ENCODE measurements at places on chromosomes 11 and 22.

DNA sequence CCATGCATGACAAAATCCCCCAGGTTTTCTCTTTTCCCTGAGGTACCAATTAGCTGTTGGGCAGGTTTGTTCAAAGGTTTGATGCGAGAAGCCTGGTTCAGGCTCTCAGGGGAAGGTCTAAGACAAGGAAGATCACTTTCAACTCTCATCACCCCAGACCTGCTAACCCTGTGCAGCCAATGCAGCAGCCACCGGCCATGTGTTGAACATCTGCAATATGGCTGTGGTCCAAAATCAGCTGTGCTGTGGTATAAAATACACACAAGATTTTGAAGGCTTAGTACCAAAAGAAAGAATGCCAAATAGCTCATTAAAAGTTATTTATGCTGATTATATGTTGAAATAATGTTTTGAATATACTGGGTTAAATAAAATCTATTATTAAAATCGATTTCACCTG is 58.5 kb downstream of the SMCO4 start:
- H3K4me3 ChIP-seq, result no peak overlapping the region
- no peaks in the 10 kb centered on the region for H3K36me3 ChIP-seq
- DNase-seq, result no peak
- H3K4me1 ChIP-seq, result peaks cover 45% of the 10 kb centered on the region
- H3K27me3 ChIP-seq, result no peaks in the 10 kb centered on the region
- no peak overlapping the region for H3K27ac ChIP-seq

DNA sequence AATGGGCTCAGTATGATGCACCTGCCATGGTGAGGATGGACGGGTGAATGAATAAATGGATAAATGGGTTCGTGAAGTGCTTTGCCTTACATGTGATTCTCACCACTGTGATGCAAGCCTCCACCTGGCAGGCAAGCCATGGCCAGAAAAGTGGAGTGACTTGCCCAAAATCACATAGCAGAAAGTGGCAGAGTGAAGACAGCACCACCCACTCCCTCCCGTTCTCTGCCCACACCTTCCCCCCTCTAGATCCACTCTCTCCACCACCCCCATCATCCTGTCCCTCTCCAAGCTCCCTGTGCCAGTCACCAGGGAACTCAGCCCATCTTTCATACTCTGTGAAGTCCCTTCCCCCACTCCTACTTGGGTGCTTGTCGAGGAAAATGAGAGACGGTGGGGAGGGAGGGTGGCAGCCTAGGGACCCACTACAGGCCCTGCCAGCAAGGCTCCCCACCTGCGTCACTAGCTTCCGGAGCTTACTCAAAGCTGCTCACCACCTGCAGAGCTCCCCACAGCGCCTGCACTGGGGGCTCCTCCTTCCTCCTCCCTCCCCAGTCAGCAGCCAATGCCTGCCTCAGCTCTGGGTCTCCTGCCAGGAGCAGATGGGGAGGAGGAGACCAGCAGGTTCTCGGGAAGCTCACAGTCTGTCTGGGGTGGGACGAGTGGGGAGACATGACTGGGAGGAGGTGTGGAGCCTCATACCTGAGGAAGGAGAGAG is 82.3 kb downstream of the PDE2A start:
- H3K27ac ChIP-seq, result no peak overlapping the region
- peaks cover 5% of the 10 kb centered on the region for H3K27me3 ChIP-seq
- no peak overlapping the region for H3K4me3 ChIP-seq
- H3K36me3 ChIP-seq, result no peaks in the 10 kb centered on the region
- peaks cover 30% of the 10 kb centered on the region for H3K4me1 ChIP-seq

GRCh38 chr11:71301046-71301857 is 48.9 kb upstream of the SHANK2 start:
- H3K27me3 ChIP-seq, result no peaks in the 10 kb centered on the region
- H3K4me3 ChIP-seq, result no peak overlapping the region
- H3K27ac ChIP-seq, result no peak overlapping the region
- no peaks in the 10 kb centered on the region for H3K4me1 ChIP-seq

DNA sequence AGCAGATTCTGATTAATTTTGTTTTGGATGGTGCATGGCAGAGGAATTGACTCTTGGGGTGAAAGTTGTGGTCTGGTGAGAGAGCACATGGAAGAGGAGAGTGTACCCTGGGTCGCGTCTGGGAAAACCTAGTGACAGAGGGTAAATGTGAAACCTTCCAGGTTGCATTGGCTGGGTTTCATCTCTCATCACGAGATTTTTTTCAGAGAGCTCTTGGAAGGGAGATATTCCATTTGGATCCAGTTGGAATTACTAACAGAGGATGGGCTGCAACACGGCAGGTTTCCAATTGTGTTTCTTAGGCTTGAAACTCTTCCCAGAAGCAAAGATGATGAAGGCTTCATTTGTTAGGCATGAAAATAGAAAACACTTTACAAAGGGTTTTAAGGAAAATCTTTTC is 109.7 kb upstream of the MTMR2 start:
- no peaks in the 10 kb centered on the region for H3K36me3 ChIP-seq
- no peak overlapping the region for H3K4me3 ChIP-seq
- DNase-seq, result no peak
- no peak overlapping the region for H3K27ac ChIP-seq
- H3K27me3 ChIP-seq, result no peaks in the 10 kb centered on the region

- H3K27ac ChIP-seq, result no peak overlapping the region
- no peaks in the 10 kb centered on the region for H3K4me1 ChIP-seq
- H3K36me3 ChIP-seq, result peaks cover 88% of the 10 kb centered on the region
- no peak for DNase-seq
- H3K27me3 ChIP-seq, result no peaks in the 10 kb centered on the region
Measured at GRCh38 chr11:18485913-18486528, 30.4 kb downstream of the LDHAL6A start.

DNA sequence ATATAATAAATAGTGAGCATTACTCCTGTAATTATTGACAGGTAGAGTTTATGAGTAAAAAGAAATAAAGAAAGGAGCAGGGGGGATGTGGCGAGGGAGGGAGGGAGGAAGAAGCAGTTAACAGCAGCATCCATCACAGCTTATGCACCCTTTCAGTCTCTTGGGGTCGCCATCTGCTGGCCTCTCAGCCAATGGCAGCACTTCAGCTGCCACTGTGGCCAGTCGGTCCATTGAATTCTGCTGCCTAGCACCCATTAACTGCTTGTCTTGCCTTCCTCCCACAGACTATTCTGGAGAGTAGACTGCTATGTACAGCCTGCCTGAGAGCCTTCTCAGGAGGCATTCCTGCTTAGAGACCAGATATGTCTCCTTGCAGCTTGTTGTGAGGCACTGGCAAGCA is 388.3 kb downstream of the TENM4 start:
- no peaks in the 10 kb centered on the region for H3K36me3 ChIP-seq
- no peak overlapping the region for H3K4me3 ChIP-seq
- peaks cover 2% of the 10 kb centered on the region for H3K4me1 ChIP-seq
- DNase-seq, result no peak
- no peaks in the 10 kb centered on the region for H3K27me3 ChIP-seq

DNA sequence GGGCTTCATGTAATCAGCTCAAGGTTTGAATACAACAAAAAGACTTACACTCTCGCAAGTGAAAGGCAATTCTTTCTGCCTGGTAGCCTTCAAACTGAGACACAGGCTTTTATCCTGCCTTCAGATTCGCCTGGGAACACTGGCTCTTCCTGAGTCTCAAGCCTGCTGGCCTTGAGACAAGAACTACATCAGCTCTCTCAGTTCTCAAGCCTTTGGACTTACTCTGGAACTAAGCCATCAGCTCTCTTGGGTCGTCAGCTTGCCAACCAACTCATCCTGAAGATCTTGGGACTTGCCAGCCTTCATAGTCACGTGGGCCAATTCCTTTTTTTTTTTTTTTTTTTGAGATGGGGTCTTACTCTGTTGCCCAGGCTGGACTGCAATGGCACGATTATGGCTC is 35.7 kb upstream of the LRRC10B start:
- H3K4me3 ChIP-seq, result no peak overlapping the region
- peaks cover 2% of the 10 kb centered on the region for H3K4me1 ChIP-seq
- H3K27me3 ChIP-seq, result no peaks in the 10 kb centered on the region
- H3K27ac ChIP-seq, result no peak overlapping the region

DNA sequence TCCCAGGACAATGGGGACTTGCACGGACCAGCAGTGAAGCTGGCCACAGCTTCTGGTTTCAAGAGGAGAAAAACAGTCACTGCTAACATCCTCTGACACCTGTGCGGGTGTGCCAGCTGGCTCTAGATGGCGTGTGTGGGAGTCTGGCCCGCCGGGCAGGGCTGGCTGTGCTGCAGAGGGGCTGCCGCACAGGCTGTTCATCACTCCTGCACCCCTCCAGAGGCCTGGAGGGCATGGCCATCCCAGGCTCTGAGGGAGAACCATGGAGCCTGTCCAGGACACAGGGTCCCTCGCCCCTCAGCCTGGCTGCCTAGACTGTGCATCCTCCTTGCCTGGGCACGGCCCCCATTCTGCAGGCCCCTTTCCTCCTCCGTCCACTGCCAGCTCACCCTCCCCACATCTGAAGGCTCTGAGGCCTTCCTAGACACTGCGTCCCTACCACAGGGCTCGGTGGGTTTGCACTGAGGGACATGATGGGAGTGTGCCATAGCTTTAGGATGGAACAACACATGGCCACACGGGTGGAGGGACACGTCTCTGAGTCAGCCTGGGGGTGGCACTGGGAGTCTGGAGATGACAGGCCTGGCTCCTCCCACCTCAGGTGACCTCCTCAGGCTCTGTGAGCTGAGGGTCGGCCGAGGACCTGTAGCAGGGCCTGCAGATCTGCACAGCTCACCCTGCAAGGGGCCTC is 42.1 kb upstream of the GNB1L start:
- H3K27me3 ChIP-seq, result no peaks in the 10 kb centered on the region
- no peak overlapping the region for H3K27ac ChIP-seq
- H3K36me3 ChIP-seq, result no peaks in the 10 kb centered on the region
- no peak overlapping the region for H3K4me3 ChIP-seq

DNA sequence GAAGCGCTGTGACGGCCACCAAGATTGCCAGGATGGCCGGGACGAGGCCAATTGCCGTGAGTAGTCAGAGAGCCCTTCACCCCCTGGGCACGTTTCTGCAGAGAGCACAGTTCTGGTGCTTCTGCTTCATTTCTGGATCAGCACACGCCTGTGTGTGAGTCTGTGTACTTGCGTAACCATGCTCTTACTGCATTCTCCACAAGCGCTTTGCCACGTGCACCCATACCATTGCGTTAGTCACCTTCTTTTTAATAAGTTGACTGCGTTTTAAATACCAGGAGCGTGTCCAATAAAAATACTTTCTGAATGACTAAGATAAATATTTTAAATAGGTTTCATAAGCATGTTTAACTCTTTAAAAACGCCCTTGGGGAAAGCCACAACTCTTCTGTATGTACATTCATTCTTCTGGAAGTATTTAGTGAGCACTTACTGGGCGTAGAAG is 143.0 kb upstream of the SORL1-AS1 start:
- peaks cover 4% of the 10 kb centered on the region for H3K4me1 ChIP-seq
- H3K27ac ChIP-seq, result no peak overlapping the region
- DNase-seq, result no peak
- no peak overlapping the region for H3K4me3 ChIP-seq

DNA sequence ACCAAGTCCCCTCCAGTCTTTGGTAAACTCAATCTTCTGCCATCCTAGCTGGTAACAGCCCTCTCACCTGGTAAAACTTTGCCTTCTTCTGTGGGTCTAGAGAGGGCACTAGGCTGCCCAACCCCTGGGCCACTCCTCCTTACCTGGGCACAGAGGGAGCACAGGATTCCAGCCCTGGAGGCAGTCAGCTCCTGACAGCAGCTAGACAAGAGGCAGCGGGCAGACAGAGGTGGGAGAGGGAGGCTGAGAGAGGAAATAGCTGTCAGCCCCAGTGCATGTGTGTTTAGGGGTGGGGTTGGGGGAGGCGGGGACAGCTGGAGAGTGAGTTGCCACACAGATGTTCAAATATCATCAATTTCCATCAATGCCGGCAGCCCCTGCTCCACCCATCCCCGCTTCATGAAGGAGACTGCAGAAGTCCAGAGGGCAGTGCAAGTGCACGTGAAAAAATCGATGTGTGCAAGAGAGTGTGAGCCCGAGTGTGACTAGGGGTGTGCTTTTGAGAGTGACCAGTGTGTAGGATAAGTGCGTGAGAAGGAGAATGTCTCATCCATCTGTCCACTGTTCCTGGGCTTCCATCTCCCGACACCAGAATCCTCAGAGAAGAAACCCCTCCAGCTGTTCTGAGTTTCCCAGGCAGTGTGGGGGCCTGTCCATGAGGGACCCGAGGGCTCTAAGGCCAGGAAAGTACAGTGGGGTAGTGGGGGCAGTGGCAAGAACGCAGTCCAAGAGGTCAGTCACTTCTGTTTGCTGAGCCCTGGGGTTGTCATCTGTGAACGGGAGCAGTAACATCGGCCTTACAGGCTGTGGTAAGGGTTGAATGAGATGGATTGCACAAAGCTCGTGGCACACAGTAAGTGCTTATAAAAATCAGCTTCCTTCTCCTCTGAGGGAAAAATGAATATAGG is at the start of gene PTGDR2:
Gene PTGDR2 (minus strand): TSS at position 225 of the 908 bp plus-strand sequence. CDS start 2,228 bp downstream, outside the sequence.
- H3K36me3 ChIP-seq, result peaks cover 8% of the 10 kb centered on the region
- H3K27ac ChIP-seq, result no peak within 1 kb of the TSS
- DNase-seq, result no peak
- no peak within 1 kb of the TSS for H3K4me3 ChIP-seq
- no peaks in the 10 kb centered on the region for H3K27me3 ChIP-seq
- H3K4me1 ChIP-seq, result no peaks in the 10 kb centered on the region

Data from neuronal stem cell (in vitro differentiated cells).